ENCODE measurements at places on chromosomes 12 and 14.

GRCh38 chr14:33682760-33683159, 268.1 kb downstream of the EGLN3 start:
- no peak for DNase-seq

GRCh38 chr14:28157887-28158791, 608.4 kb upstream of the FOXG1 start:
- DNase-seq: no peak

DNA sequence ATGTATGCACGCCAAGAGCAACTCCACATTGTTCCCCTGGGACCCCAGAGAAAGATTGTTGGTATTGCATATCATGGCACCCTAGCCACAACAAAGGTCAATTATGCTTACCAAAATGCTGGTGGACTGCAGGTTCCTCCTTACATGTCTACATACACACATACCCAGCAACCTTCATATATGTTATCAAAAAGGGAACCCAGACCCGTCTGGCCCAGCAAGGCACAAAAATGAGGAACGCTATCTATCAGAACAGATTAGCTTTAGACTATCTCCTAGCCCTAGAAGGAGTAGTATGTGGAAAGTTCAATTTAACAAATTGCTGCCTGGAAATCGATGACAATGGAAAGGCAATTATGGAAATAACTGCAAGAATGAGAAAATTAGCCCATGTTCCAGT, 61.5 kb downstream of the DHRS2 start:
- no peak for DNase-seq

DNA sequence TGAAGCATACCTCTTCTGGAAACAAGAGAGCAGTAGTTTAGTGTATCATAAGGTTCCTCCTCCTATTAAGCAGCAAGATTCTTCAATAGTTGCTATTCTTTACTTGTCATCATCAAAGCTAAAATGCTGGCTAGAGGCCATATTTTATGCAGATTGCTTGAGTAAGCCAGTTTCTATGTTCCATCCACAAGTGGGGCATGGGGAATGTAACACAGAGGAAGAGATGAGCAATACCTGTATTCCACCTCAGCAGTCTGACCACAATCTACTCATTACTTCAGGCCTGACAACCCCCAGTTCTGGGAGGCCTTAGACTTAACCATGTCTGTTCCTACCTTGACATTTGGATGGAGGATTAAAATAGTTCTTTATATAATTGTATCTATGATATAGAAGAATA, 423.6 kb downstream of the BTG1 start:
- no peak for DNase-seq

DNA sequence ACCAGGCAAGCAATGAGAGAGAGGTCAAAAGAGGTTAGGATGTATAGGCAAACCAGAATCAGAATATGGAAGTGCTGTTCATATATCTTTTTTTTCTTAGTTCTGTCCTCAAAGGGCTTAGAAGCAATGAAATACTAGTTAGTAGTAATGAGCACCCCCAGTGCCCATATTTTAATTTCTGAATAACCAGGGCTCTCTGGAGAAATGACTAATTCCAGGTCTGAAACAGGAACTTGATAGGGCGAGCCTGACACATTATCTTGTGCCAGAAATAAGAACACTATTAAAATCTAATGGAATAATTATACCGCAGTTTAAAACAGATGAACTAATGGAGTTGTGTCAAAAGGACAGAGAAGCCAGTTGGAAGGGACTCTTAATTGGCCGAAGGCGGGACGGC, 30.9 kb downstream of the BICDL1 start:
- no peak for DNase-seq

GRCh38 chr12:95790917-95791849, 619 bp upstream of the NTN4 start:
- DNase-seq: no peak

GRCh38 chr12:118102070-118102469, 1.7 kb downstream of the VSIG10 start:
- no peak for DNase-seq

DNA sequence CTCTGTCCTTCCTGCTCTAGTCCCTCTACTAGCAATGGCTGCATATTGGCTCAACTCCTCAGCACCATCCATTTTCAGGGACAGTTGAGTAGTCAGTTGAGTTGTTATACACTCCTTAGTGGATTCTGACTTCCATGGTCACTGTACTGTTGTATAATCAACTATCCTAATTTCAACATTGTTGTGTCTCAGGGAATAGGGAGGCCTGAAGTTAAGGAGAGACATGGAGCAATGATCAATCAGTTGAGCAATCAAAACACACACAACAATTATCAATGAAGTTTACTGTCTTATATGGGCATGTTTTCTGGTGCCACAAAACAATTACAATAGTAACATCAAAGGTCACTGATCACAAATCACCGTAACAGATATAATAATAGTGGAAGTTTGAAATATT, 255.9 kb downstream of the KCNC2 start:
- DNase-seq: no peak

DNA sequence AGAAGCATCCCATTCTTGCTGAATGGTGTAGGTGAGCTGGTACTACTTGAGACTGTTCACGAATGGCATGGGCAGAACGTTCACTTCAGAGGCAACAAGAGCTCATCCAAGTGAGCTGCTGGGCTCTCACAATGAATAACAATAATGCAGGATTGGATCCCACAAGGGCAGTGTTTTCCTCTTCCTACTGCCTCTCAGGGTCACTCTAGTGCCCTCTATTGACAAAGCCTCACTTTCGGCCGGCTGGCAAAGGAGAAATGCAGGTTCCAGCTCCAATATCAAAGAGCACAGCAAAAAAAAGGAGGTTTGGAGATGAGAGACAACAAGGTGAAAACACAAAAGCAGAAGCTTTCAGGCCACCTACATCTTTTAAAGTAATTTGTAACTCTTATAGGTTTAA, 74.6 kb upstream of the MYF6 start:
- no peak for DNase-seq
